ENCODE measurements at places on chromosomes 4 and X. TPM values are rescaled to one million over a fixed set of nuclear protein-coding genes. Genes with fewer than 3 reads are reported as not detected.
A peak's percentile ranks its signal among the peaks of the same experiment; 100 is the strongest.

- H3K4me1 ChIP-seq = no peaks in the 10 kb centered on the region
- DNase-seq = no peak
- no peak overlapping the region for H3K27ac ChIP-seq
- no peaks in the 10 kb centered on the region for H3K27me3 ChIP-seq
Observed at GRCh38 chr4:109278594-109279031, 23.8 kb downstream of the COL25A1 start.

- no peaks in the 10 kb centered on the region for H3K36me3 ChIP-seq
- H3K27me3 ChIP-seq = no peaks in the 10 kb centered on the region
- no peak overlapping the region for H3K27ac ChIP-seq
- H3K4me1 ChIP-seq = no peaks in the 10 kb centered on the region
- no peak for DNase-seq
Observed at GRCh38 chrX:53031380-53031779, 17.2 kb upstream of the GPR173 start.

- no peaks in the 10 kb centered on the region for H3K27me3 ChIP-seq
- no peak for DNase-seq
- H3K36me3 ChIP-seq = no peaks in the 10 kb centered on the region
- H3K27ac ChIP-seq = no peak overlapping the region
- peaks cover 18% of the 10 kb centered on the region for H3K4me1 ChIP-seq
Observed at GRCh38 chr4:110411574-110412011, 64.4 kb upstream of the ENPEP start.

Gene C4orf54
- total RNA-seq = not detected

DNA sequence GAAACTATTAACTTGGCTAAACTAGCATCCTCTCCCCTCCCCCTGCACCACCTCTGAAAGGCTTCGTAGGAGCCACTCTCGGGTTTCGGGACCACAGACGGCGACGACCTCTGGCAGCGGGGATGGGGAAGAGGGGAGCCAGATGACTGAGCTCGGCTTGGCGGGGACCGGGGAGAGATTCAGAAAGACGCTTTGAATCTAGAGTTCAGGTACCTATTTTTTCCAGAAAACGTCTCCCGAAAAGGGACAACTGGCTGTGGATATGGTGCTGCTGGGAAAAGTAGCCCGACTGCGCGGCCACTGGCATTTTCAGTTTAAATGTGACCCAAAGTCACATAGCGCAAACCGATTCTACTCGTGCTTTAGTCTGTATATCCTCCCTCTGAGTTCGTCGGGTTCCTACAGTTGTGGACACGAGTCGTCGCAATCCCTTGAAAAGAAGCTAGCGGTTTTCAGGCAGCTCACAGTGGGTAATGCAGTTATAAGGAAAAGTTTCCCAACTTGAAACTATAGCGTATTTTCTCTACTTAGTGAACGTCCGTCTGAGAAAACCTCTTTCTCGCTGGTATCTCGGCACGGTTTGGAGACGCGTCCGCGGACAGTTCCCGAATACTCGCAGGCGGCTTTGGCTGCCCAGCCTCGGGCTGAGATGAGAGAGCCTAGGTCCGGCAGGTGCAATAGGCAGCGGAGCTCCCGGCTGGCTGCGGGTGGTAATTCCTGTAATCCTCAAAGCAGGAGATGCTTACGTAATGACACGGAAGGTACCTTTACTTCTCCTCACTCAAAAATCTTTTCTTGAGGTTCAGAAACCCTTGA, 1.3 kb downstream of the PARM1 start:
- H3K4me3 ChIP-seq = peak overlapping the region; percentile 71
- H3K27me3 ChIP-seq = no peaks in the 10 kb centered on the region
- H3K36me3 ChIP-seq = no peaks in the 10 kb centered on the region
- H3K4me1 ChIP-seq = peaks cover 5% of the 10 kb centered on the region
- no peak for DNase-seq

Gene NR3C2
- 9.6 TPM for total RNA-seq

GRCh38 chrX:24204958-24205357, 55.4 kb downstream of the ZFX start:
- peaks cover 42% of the 10 kb centered on the region for H3K4me1 ChIP-seq
- peaks cover 25% of the 10 kb centered on the region for H3K36me3 ChIP-seq
- H3K27ac ChIP-seq = no peak overlapping the region
- no peak for DNase-seq

GRCh38 chr4:6819295-6819694, 36.8 kb downstream of the KIAA0232 start:
- peaks cover 3% of the 10 kb centered on the region for H3K4me1 ChIP-seq
- H3K27ac ChIP-seq = no peak overlapping the region
- no peak overlapping the region for H3K4me3 ChIP-seq
- no peaks in the 10 kb centered on the region for H3K36me3 ChIP-seq

DNA sequence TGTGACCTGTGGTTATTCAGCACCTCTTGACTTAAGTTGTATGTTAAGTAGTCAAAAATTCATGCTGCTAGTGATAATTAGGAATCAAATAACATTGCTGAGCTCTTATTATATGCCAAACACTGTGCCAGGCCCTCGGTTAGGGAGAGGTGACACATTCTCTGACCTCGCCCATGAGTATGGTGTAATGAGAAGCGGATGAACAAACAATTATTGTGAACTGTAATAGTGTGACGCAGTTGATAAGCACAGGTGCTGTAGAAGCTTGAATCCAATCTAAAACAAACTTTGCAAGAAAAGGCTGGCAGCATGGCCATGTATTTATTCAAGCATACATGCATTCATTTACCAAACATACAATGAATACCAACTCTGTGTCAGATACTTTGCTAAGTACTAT, 303.5 kb upstream of the HS3ST1 start:
- H3K27me3 ChIP-seq = no peaks in the 10 kb centered on the region
- H3K4me3 ChIP-seq = no peak overlapping the region
- no peak for DNase-seq

GRCh38 chr4:52592287-52592686, 66.8 kb downstream of the USP46 start:
- H3K27ac ChIP-seq = no peak overlapping the region
- H3K4me1 ChIP-seq = no peaks in the 10 kb centered on the region
- H3K27me3 ChIP-seq = no peaks in the 10 kb centered on the region
- no peaks in the 10 kb centered on the region for H3K36me3 ChIP-seq

DNA sequence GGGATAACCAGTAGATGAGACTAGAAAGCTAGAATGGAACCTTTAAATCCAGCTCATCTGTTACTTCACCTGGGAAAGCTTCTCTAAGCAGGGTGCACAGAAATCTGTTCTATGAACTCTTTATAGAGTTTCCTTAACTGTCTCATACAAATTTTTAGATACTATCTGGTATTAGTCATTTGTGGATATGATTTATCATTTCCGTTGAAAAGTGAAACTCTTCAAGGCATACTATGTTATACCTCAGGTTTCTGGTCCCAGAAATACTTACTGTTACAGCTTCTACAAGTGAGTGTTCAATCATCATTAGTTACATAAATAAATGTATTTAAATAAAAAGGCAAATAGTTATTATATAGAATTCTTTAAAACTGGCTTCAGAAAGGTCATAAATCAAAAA, 298.3 kb upstream of the AGA start:
- H3K27me3 ChIP-seq = no peaks in the 10 kb centered on the region
- no peak overlapping the region for H3K4me3 ChIP-seq
- no peaks in the 10 kb centered on the region for H3K4me1 ChIP-seq
- no peak for DNase-seq
- no peak overlapping the region for H3K27ac ChIP-seq

DNA sequence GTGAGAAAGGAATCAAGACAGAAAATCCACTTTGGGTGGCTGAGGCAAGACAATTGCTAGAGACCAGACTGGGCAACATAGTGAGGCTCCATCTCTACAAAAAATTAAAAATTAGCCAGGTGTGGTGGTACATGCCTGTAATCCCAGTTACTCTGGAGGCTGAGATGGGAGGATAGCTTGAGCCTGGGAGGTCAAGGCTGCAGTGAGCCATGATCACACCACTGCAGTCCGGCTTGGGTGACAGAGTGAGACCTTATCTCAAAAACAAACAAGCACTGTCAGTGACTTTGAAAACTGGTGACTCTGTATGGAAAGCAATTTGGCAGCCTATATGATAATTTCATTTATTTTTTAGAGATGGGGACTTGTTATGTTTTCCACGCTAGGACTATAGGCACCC, 2.3 kb upstream of the ELOVL6 start:
- no peaks in the 10 kb centered on the region for H3K27me3 ChIP-seq
- no peak overlapping the region for H3K27ac ChIP-seq
- H3K4me1 ChIP-seq = peaks cover 9% of the 10 kb centered on the region
- H3K36me3 ChIP-seq = no peaks in the 10 kb centered on the region
- no peak for DNase-seq
- no peak overlapping the region for H3K4me3 ChIP-seq

Gene CFI
- 15.0 TPM for total RNA-seq

DNA sequence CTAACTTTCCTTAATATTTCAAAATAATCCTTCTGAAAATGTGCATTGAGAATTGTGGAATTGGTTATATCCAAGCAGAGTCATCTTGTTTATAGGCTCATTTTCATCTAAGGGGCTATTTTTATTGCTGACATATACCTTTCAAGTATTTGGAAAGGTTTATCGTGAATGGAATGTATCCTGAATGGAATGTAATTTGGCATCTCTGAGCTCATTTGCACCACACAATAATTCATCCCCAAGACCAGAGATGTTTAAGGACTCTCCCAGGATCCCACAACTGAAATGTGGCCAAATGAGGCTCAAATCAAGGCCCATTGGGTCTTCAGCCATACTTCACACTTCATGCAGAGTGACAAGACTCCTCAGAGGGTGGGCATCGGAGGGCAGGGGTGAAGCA, 7.5 kb upstream of the SETD7 start:
- no peaks in the 10 kb centered on the region for H3K27me3 ChIP-seq
- H3K4me1 ChIP-seq = peaks cover 8% of the 10 kb centered on the region
- no peak overlapping the region for H3K4me3 ChIP-seq
- no peak overlapping the region for H3K27ac ChIP-seq
- DNase-seq = no peak

DNA sequence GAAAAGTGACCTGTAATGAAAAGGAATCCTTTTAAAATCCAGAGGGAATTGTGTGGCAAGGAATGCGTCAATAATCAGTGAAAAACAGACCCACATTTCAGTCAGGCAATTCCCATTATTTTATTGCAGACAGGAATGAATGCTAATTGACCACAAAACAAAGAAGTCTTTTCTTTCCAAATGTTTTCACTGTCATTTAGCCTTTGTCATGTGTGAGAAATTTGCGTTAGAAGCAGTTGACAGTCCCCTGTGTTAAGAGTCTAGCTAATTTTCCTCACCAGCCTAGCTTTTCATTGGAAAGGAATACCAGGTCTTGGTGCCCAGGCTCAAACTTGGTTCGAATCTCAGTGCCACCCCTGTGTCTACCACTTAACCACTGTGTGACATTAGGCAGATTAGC, 83.4 kb downstream of the KIT start:
- H3K36me3 ChIP-seq = no peaks in the 10 kb centered on the region
- no peak overlapping the region for H3K4me3 ChIP-seq
- no peaks in the 10 kb centered on the region for H3K4me1 ChIP-seq

DNA sequence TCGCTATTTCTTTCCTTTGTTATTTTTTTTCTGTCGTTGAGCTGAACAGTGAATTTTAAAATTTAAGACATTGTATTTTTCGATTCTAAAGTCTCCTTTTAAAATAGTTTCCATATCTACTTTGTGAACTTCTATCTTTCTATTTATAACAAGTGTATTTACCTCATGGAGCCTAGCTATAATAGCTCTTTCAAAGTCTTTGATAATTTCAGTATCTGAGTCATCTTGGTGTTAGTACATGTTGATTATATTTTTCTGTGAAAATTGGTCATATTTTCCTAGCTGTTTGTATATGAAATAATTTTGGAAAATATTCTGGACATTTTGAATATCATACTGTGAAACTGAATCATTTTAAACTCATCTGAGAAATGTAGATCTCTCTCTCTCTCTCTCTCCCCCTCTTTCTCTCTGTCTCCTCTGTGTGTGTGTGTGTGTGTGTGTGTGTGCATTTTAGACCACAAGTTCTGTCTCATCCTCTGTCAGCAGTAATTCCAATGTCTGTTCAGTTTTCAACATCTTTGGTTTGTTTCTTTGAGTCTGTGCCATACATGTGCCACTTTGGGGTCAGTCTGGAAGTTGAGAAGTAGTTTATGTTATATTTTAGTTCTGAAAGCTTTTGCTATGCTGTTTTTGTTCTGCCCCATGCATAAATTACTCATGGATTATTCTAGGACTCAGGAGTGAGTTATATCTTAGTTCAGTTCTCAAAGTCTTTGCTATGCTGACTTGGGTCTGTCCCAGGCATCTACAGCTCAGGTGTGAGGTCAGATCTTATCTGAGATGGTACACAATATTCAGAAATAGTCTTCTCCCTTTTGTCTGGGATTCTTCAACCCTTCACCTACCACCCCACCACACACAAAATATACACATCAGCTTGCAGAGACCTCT, 366.4 kb upstream of the CASK start:
- no peaks in the 10 kb centered on the region for H3K27me3 ChIP-seq
- no peaks in the 10 kb centered on the region for H3K36me3 ChIP-seq
- no peak for DNase-seq
- no peak overlapping the region for H3K4me3 ChIP-seq
- H3K4me1 ChIP-seq = no peaks in the 10 kb centered on the region
- no peak overlapping the region for H3K27ac ChIP-seq

GRCh38 chr4:142379277-142380051, 466.6 kb downstream of the INPP4B start:
- no peaks in the 10 kb centered on the region for H3K36me3 ChIP-seq
- no peak overlapping the region for H3K4me3 ChIP-seq
- DNase-seq = no peak
- H3K4me1 ChIP-seq = peaks cover 17% of the 10 kb centered on the region
- H3K27me3 ChIP-seq = no peaks in the 10 kb centered on the region

Gene SLC4A4
- 3.2 TPM for total RNA-seq

- H3K27ac ChIP-seq = no peak overlapping the region
- H3K27me3 ChIP-seq = no peaks in the 10 kb centered on the region
- DNase-seq = no peak
- H3K4me1 ChIP-seq = no peaks in the 10 kb centered on the region
- H3K36me3 ChIP-seq = no peaks in the 10 kb centered on the region
Observed at GRCh38 chr4:54946741-54947140, 178.7 kb downstream of the KDR start.

DNA sequence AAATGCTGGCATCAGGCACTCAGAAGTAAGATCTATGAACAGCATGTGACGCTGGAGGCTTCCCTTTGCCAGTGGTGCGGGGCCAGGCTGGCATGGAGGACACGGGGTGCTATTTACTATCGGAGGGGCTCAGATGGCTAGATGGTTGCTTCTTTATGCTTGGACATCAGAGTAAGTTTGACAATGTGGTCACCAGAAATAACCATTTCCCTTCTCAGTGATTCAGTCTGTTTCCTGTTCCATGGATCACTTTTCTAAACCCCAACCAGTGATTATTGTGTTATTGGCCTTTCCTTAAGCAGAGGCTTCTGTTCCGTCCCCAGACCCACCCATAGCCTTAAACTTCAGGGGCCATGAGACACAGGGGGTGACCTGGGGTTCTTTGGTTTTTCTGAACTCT, 55.4 kb upstream of the DHX15 start:
- no peaks in the 10 kb centered on the region for H3K27me3 ChIP-seq
- no peak overlapping the region for H3K27ac ChIP-seq
- H3K4me3 ChIP-seq = no peak overlapping the region
- DNase-seq = no peak
- no peaks in the 10 kb centered on the region for H3K4me1 ChIP-seq

Gene CCDC110
- total RNA-seq = 1.2 TPM

Gene RRH
- total RNA-seq = not detected

Gene VSIG4
- 57.0 TPM for total RNA-seq

Gene ADGRG4
- total RNA-seq = 0.25 TPM

Gene CXCL6
- total RNA-seq = 13.8 TPM

- peak overlapping the region; percentile 39 for H3K4me3 ChIP-seq
- no peaks in the 10 kb centered on the region for H3K4me1 ChIP-seq
- DNase-seq = no peak
- no peaks in the 10 kb centered on the region for H3K36me3 ChIP-seq
- H3K27me3 ChIP-seq = no peaks in the 10 kb centered on the region
Observed at GRCh38 chrX:16882702-16883486, 12.7 kb upstream of the RBBP7 start.

- no peaks in the 10 kb centered on the region for H3K4me1 ChIP-seq
- no peak overlapping the region for H3K27ac ChIP-seq
Observed at GRCh38 chrX:43527801-43528200, 128.3 kb upstream of the MAOA start.

Gene PTPN13
- total RNA-seq = 66.3 TPM

Gene NXT2
- 6.9 TPM for total RNA-seq
